ENCODE measurements at places on chromosomes 6 and 20.

DNA sequence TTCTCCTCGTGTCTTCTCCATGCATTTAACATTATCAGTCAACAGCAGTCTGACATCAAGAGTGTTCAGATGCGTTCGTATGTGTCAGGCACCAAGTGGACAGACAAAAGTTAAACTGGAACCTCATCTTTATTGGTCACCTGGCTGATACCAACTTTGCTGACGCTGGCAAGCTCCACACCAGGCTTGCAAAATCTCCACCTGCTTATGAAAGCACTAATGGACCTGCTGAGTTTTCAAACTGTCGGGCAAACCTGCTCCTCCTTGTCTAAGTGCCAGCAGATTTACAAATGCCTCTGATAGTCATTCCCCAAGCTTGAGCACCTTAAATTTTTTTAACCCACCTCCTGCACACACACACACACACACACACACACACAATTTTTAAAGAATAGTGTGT, 27.9 kb upstream of the DSP start:
- DNase-seq = no peak

DNA sequence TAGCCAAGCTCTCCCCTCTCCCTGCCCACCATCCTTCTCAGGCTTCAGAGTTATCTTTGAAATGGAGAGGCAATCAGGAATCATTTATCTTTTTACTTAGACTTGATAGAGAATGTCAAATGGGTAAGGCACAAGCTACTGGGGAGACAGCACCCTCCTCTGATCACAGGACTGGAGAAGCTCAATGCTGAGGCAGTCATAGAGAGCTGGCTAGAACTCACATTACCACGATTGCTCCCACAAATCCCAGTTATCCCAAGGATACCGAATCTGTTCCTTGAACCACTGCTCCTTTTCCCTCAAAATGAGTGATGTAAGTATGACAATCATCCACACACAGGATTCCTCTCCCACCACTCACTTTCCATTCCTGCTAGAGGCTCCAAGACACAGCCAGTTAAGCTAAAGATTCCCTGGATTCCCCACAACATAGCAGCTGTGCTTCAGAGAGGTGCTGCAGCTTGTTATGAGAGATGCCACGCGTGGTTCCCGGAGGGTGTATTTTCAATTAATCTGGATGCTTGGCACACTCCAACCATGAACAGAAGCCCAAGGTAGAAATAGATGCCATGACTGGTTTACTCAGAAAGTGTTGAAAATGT, 96.2 kb upstream of the VGLL2 start:
- DNase-seq = no peak

DNA sequence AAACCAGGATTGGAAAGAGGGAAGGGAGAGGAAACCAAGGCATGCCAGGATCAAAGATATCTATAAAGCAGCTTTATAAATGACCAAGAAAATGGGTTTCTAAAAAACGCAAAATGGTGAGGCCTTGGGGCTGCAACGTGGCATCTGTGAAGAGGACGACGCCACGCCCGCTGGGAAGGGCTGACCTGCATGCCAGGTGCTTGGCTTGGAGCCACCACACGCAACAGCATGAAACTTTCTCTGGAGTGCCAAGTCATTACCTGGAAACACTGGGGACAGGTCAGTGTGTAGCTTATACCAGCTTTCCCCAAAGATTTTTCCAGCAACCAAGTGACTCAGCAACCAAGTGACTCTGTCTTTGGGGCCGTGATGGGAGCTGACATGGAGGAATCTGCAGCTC, 82.5 kb downstream of the POPDC3 start:
- DNase-seq = no peak

GRCh38 chr6:31359581-31359980, 2.6 kb upstream of the HLA-B start:
- no peak for DNase-seq

- no peak for DNase-seq
Measured at GRCh38 chr6:125201961-125202729, 48.6 kb downstream of the TPD52L1 start.

DNA sequence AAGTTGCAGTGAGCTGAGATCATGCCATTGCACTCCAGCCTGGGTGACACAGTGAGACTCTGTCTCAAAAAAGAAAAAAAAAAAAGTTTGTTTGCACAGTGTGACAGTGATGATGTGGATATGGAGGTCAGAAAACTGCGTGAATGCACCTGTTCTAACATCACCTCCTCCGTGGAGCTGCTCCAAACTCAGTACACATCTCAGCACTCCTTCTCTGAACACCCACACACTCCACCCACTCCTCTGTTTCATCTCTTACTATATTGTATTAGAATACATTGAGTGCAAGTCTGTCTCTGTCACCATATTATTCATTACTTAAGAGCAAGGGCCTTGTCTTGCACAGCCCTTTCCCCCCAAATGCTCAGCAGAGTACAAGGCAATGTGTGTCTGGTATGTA, 51.5 kb upstream of the ENPP4 start:
- no peak for DNase-seq

GRCh38 chr20:8798505-8798904, 270.4 kb upstream of the PLCB4 start:
- DNase-seq = no peak

- peak; percentile 44 for DNase-seq
Measured at GRCh38 chr6:167150941-167151549, 6.7 kb downstream of the GPR31 start.

GRCh38 chr6:20900389-20901160, 366.3 kb downstream of the CDKAL1 start:
- no peak for DNase-seq

GRCh38 chr6:127147534-127147933, 29.1 kb downstream of the RSPO3 start:
- DNase-seq = no peak

DNA sequence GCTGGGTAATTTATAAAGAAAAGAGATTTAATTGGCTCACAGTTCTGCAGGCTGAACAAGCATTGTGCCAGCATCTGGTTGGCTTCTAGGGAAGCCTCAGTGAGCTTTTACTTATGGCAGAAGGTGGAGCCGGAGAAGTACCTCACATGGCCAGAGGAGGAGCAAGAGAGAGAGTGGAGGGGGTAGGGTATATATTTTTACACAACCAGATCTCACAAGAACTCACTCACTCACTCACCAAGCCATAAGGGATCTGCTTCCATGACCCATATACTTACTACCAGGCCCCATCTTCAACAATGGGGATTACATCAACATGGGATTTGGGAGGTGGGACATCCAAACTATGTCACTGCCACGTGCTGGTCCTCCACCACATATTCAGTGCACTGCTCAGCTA, 152.6 kb upstream of the PRND start:
- DNase-seq = no peak

DNA sequence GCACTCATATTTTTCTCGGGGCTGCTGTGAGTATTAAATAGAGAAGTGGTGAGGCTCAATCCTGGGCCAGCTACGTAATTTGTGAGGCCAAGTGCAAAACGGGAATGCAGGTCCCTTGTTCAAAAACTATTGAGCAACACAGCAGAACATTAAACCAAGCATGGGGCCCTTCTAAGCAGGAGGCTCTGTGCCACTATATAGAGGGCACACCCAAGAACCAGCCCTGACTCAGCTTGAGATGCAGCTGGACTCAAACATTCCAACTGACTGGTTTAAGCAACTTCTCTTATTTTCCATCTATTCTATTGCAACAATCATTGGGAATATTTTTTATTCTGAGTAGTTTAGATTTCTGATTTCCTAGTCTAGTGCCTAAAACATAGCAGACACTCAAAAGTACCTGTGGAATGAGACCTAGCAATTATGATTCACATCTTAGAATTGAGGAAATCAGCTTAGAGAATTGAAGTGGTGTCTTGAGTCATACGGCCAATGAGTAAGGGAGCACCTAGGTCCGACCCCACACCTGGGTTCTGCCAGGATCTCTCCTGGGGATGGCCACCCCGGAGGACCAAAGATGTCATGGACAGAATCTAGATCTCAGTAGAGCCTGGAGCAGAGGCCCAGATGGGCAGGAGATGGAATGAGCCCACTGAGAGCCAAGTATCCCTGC, 1.3 kb downstream of the SIRPB2 start:
- DNase-seq = no peak

GRCh38 chr20:60160451-60161145, 202.4 kb downstream of the CDH26 start:
- no peak for DNase-seq

GRCh38 chr6:11366183-11366933, 133.9 kb upstream of the NEDD9 start:
- DNase-seq = peak; percentile 42

GRCh38 chr6:99821164-99821563, 172.9 kb downstream of the MCHR2 start:
- no peak for DNase-seq

- no peak for DNase-seq
Measured at GRCh38 chr6:16045238-16045637, 83.6 kb upstream of the MYLIP start.

GRCh38 chr6:124714728-124715127, 247.5 kb upstream of the RNF217 start:
- no peak for DNase-seq

GRCh38 chr6:107968081-107968480, 10.1 kb upstream of the SEC63 start:
- DNase-seq = no peak

GRCh38 chr20:31842471-31843157, 2.8 kb downstream of the FOXS1 start:
- no peak for DNase-seq

DNA sequence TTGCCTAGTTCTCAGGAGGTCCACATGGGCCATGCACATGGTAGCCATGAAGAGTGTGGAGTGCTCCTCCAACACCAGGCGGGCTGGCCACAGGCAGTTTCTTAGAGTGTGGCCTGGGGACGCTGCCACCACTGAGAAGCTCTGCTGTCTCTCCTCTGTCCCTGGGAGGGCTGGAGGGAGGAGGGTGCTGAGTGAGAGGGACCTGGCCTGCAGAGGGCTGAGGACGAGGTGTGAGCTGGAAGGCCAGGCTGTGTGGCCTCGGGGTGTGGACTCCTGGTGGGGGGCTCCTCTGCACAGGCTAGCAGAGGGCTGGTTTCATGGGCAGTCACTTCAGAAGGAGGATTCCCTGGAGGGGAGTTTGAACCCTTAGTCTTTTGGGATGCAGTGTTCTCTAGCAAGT, 39.7 kb downstream of the SYNJ2 start:
- DNase-seq = no peak

DNA sequence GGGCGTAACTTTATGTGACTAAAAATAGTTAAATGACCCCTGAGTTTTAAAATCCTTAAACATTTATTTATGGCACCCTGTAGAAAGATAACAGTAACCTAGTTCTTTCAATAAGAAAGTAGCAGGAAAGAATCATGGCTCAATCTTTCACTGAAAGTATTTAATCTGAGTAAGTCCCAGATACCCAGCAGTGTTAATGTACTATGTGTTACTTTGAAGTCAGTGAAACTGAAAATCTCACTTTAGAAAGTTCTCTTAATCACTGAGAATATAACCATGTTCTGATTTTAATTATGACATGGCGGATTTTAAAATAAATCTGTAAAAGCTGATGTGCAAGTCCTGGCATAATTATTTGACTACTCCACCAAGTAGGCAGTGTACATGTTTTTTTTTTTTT, 8.1 kb upstream of the HEY2 start:
- no peak for DNase-seq

DNA sequence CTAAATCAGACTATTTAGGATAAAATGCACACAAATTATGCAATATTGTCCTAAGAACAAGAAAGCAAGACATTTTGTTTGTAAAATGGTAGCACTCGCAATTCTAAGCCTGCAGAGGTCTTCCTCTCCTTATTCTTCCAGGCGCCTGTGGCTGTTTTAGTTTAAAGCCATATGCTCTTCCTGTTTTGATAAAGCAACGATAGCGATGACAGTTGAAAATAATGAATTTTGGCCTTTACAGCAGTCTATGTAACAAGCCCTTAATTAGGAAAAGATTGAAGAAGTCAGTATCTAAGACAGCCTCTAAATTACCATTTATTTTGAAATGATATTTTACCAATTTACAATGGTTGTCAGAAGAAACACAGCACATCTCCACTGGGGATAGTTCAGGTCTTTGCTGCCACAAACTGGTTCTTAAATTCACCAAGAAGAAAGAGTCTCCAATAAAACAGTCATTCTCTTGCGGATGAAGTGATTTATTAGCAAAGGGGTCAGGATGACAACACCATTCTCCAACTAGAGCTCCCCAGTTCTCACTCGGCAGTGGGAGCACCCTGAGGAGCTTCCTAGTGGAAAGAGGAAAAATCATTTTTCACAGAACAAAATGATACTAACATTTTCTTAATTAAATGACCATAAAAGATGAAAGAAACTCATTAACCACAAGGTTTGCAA, 21.4 kb downstream of the UBE3D start:
- DNase-seq = no peak

DNA sequence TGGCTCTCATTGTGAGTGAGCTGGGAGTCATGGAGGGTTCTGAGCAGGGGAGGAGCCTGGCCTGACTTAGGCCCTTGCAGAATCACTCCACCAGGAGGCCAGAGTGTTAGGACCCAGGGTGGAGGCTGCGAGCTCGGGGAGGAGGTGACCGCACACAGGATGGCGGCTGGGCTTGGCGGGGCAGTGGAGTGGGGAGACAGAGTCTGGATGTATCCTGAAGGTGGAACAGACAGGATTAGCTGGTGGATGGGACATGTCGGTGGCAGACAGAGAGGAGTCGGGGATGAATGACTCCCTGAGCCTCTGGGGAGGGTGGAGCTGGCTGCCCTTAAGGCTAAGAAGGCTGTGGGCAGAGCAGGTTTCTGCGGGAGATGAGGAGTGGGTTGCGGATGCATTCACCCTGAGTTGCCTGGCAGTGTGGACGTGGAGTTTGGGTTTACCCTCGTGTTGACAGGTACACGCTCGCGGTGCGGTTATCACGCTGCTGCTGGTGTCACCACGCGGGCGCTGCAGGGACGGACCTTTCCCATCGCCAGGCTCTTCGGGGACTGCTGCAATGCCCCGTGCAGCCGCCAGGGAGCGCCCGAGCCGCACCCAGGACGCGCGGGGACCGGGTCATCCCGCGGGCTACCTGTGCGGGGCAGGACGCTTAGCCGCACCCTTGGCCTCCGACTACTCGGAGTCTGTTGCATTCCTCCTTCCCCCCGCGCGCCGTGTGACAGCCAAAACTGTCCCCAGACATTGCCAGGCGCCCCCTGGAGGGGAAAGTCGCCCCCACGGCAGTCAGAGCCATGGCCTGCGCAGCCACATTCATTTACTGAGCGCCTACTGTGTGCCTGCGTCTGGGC, 43.0 kb upstream of the PTGIS start:
- DNase-seq = peak; percentile 74
